ENCODE measurements at places on chromosomes 16 and 17. TPM values are rescaled to one million over a fixed set of nuclear protein-coding genes. Genes with fewer than 3 reads are reported as not detected.

Gene PRSS33
- total RNA-seq: not detected

Gene KPNA2
- total RNA-seq: 17.9 TPM

Gene RUNDC3A
- total RNA-seq: 0.21 TPM

Gene BFAR
- total RNA-seq: 129 TPM

Gene ABCC11
- total RNA-seq: 0.43 TPM

Gene TMEM170A
- 31.3 TPM for total RNA-seq

Gene VEZF1
- total RNA-seq: 21.9 TPM

Gene ASGR2
- not detected for total RNA-seq

Gene AOC3
- 0.24 TPM for total RNA-seq

Gene ANKRD40CL
- total RNA-seq: not detected

Gene BCAR1
- total RNA-seq: 48.2 TPM

Gene SSTR5
- not detected for total RNA-seq

Gene KRTAP9-7
- not detected for total RNA-seq

Gene CD300C
- not detected for total RNA-seq

Gene SLC52A1
- 1.7 TPM for total RNA-seq

Gene PTX4
- total RNA-seq: not detected

Gene BCO1
- 0.24 TPM for total RNA-seq

Gene ACSM5
- total RNA-seq: not detected

Gene PDIA2
- not detected for total RNA-seq

Gene SEPTIN12
- not detected for total RNA-seq

Gene MT3
- not detected for total RNA-seq

Gene ACAP1
- 1.9 TPM for total RNA-seq

Gene CCL7
- total RNA-seq: not detected

Gene PLCG2
- 2.1 TPM for total RNA-seq

Gene ABCC12
- not detected for total RNA-seq

Gene PRDM7
- not detected for total RNA-seq

Gene HSF4
- 3.1 TPM for total RNA-seq

Gene KCNG4
- not detected for total RNA-seq

Gene RAPGEFL1
- total RNA-seq: 61.4 TPM

Gene TNP2
- total RNA-seq: not detected

Gene GUCY2D
- not detected for total RNA-seq

Gene KCNH4
- not detected for total RNA-seq

Gene PRKCB
- 0.21 TPM for total RNA-seq

Gene TAT
- total RNA-seq: not detected

Gene HLF
- total RNA-seq: 0.24 TPM

Gene HSF5
- not detected for total RNA-seq

Gene SLC6A2
- total RNA-seq: not detected

Gene FAM83G
- 44.8 TPM for total RNA-seq

Gene PIRT
- total RNA-seq: not detected

Gene PSMC3IP
- total RNA-seq: 1.9 TPM

Gene ADAP2
- 6.3 TPM for total RNA-seq

Gene PHLPP2
- 2.3 TPM for total RNA-seq
